ENCODE measurements at places on chromosomes 3 and 15. TPM values are rescaled to one million over a fixed set of nuclear protein-coding genes. Genes with fewer than 3 reads are reported as not detected.

- H3K36me3 ChIP-seq, result no peaks in the 10 kb centered on the region
- H3K4me3 ChIP-seq, result no peak overlapping the region
- no peak for DNase-seq
- no peak overlapping the region for H3K27ac ChIP-seq
- no peaks in the 10 kb centered on the region for H3K27me3 ChIP-seq
- no peaks in the 10 kb centered on the region for H3K4me1 ChIP-seq
Measured at GRCh38 chr15:87902772-87903426, 353.6 kb downstream of the NTRK3 start.

- no peak overlapping the region for H3K27ac ChIP-seq
- H3K4me1 ChIP-seq, result no peaks in the 10 kb centered on the region
- no peak for DNase-seq
- H3K27me3 ChIP-seq, result no peaks in the 10 kb centered on the region
Measured at GRCh38 chr3:140177943-140178342, 243.0 kb downstream of the CLSTN2 start.

DNA sequence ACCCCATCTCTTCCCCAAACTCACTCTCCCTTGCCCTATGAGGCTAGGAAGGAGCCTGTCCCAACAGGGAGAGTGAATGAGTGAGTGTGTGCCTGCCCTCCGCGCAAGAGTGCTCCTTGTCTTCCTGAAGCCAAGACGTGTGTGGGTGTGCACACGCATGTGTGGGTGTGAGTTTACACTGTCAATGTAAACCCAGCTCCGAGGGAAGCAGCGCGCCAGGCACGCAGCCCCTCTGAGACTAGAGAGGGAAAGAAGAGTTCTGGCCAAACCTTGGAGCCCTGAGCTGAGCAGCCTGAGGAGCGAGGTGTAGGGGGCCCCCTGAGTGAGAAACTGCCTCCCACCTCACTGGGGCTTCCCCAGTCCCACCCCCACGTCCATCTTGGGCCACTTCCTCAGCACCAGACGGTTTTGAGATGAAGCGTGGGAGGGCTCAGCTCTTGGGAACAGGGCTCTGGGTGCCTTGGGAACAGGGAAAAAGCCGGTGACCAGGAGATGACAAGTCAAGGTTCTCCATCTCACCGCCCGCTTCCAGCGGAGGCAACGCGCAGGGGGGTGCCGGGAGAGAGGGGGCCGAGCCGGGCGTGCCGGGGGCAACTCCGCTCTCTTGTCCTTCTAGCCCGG lies 5.1 kb downstream of the MECOM start:
- no peak for DNase-seq
- peaks cover 15% of the 10 kb centered on the region for H3K4me1 ChIP-seq

- no peak overlapping the region for H3K27ac ChIP-seq
- H3K36me3 ChIP-seq, result no peaks in the 10 kb centered on the region
- DNase-seq, result no peak
- H3K4me1 ChIP-seq, result no peaks in the 10 kb centered on the region
- H3K27me3 ChIP-seq, result no peaks in the 10 kb centered on the region
- H3K4me3 ChIP-seq, result no peak overlapping the region
Measured at GRCh38 chr3:20091331-20092047, 51.2 kb downstream of the KAT2B start.

DNA sequence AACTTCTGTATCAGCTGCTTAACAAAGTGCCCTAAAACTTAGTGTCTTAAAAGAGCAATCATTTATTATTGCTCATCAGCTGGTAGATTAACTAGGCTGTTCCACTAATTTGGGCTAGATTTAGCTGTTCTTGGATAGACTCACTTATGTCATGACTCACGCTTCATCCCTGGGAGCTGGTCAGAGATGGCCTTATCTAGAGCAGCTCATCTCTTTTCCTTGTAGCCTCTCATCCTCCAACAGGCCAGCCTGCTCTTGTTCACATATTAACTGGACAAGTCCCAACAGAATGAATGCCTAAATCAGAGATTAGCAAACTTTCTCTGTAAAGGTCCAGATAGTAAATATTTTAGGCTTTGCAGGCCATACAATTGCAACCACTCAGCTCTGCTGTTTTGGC lies 66.9 kb upstream of the PLAAT1 start:
- no peak overlapping the region for H3K27ac ChIP-seq
- no peak overlapping the region for H3K4me3 ChIP-seq
- H3K4me1 ChIP-seq, result no peaks in the 10 kb centered on the region
- no peaks in the 10 kb centered on the region for H3K27me3 ChIP-seq

GRCh38 chr3:14253707-14254382 lies 75.2 kb downstream of the LSM3 start:
- H3K27me3 ChIP-seq, result no peaks in the 10 kb centered on the region
- H3K4me3 ChIP-seq, result no peak overlapping the region
- peak overlapping the region; percentile 93 for H3K27ac ChIP-seq
- H3K36me3 ChIP-seq, result no peaks in the 10 kb centered on the region
- H3K4me1 ChIP-seq, result peaks cover 70% of the 10 kb centered on the region
- no peak for DNase-seq

DNA sequence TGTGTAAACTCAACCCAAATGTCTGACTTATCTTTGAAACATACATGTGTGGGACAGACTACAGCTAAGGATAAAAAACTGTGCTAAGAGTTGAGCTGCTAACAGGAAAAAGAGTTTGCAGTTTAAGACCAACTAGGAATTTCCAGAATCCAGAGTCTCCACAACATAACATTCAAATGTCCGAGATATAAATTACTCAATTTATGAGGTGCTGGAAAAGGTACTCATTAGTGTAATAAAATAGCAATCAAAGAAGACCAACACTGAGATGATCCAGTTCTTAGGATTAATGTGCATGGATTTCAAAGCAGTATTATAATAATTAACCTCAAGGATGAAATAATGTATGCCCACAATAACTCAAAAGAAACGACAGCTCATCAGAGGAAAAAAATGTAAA lies 426.5 kb upstream of the KCNMB2 start:
- no peaks in the 10 kb centered on the region for H3K36me3 ChIP-seq
- no peak overlapping the region for H3K27ac ChIP-seq
- H3K4me1 ChIP-seq, result no peaks in the 10 kb centered on the region
- no peak overlapping the region for H3K4me3 ChIP-seq
- H3K27me3 ChIP-seq, result no peaks in the 10 kb centered on the region

DNA sequence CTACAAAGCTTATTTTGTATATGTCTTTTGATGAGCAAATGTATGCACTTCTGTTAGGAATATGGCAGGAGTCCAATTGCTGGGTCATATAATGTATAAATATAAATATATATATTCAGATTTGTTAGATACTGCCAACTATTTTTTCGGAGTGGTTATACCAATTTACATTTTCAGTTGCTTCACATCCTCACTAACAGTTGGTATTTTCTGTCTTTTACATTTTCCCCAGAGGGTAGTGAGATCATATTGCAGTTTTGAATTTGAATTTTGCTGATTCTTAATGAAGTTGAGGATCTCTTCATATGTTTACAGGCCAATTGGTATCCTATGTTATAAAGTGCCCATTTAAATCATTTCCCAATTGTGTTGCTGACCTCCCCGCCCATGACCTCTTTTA lies 139.0 kb upstream of the KCNMB2 start:
- no peak for DNase-seq
- H3K36me3 ChIP-seq, result no peaks in the 10 kb centered on the region
- H3K27me3 ChIP-seq, result no peaks in the 10 kb centered on the region
- no peak overlapping the region for H3K27ac ChIP-seq
- H3K4me1 ChIP-seq, result peaks cover 20% of the 10 kb centered on the region

DNA sequence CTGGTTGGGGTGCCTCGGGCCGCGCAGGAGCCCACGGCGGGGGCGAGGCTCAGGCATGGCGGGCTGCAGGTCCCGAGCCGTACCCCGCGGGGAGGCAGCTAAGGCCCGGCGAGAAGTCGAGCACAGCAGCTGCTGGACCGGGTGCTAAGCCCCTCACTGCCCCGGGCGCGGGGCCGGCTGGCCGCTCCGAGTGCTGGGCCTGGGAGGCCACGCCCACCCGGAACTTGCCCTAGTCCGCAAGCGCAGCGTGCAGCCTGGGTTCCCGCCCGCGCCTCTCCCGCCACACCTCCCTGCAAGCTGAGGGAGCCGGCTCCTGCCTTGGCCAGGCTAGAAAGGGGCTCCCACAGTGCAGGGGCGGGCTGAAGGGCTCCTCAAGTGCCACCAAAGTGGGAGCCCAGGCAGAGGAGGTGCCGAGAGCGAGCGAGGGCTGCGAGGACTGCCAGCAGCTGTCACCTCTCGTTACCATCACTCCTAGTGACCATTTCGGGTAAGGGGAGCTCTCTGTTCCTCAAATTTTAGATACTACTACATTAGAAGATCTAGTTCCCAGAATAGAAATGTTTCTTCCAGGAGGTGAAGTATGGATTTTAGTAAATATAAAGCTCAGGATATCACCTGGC lies 417.0 kb upstream of the AGTR1 start:
- no peaks in the 10 kb centered on the region for H3K36me3 ChIP-seq
- no peak overlapping the region for H3K4me3 ChIP-seq
- no peak for DNase-seq
- no peak overlapping the region for H3K27ac ChIP-seq
- no peaks in the 10 kb centered on the region for H3K4me1 ChIP-seq
- H3K27me3 ChIP-seq, result no peaks in the 10 kb centered on the region

DNA sequence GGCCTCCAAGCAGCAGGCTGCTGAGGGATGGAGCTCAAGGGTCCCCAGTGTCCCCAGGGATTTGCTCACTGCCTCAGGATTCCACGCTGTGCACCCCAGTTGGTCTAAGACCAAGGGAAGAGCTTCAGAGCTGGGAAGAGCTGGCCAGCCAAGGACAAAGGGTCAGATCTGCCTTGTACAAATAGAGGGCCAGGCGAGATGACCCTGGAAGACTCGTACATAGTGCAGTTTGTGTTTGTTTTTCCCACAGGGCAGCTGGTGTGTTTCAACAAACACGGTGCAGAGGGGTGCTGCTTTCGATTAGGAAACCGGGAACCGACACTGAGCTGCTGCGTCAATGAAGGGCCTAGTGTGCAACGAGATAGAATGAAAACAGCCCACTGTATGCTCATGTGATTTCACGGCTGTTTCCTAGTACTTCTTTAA lies 56.1 kb upstream of the TRPM1 start:
- no peak overlapping the region for H3K27ac ChIP-seq
- DNase-seq, result no peak
- peaks cover 5% of the 10 kb centered on the region for H3K27me3 ChIP-seq
- no peaks in the 10 kb centered on the region for H3K4me1 ChIP-seq

DNA sequence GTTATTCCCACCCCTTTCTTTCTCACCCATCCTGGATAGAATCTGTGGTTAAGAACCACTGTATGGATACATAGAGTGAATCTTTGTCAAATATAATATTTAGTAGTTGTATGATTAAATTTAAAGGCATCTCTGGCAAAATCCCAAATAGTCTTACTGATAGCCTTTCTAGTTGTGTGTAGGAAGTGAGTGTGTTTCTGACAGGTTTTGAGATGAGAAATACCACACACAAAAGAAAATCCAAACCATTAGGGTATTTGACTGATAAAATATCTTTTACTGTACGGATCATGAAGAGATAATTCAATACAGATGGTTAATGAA lies 44.7 kb upstream of the PLCL2 start:
- H3K4me1 ChIP-seq, result no peaks in the 10 kb centered on the region
- no peaks in the 10 kb centered on the region for H3K27me3 ChIP-seq

Gene TMEM158
- total RNA-seq, result 11.4 TPM

Gene TP63
- not detected for total RNA-seq

Gene ANKRD63
- 11.4 TPM for total RNA-seq

All from SJSA1 (cell line).